ENCODE measurements at places on chromosomes 7 and 10.

DNA sequence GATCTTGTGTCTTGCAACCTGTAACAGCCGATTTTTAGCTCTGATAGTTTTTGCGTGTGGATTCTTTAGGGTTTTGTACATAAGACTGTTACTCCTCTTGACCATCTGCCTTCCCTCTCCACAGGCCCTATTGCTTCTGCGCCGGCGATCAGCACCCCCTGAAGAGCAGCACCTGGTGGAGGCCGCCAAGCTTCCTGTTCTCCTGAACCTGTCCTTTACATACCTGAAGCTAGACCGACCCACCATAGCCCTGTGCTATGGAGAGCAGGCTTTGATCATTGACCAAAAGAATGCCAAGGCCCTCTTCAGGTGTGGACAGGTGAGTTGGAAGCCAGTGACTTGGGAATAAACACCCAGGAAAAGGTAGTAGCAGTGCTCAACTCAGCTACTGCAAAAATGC is 12.6 kb downstream of the FKBP6 start:
- peak; percentile 57 for DNase-seq

- no peak for DNase-seq
Observed at GRCh38 chr10:22335173-22335933, 9.9 kb upstream of the SPAG6 start.

- no peak for DNase-seq
Observed at GRCh38 chr7:4884164-4884563, 648 bp upstream of the RADIL start.

GRCh38 chr10:91520661-91521060 is 110.5 kb downstream of the HECTD2 start:
- DNase-seq = no peak

- no peak for DNase-seq
Observed at GRCh38 chr10:12177642-12178041, 18.0 kb downstream of the NUDT5 start.

- no peak for DNase-seq
Observed at GRCh38 chr10:127909716-127910463, 3.0 kb downstream of the PTPRE start.

DNA sequence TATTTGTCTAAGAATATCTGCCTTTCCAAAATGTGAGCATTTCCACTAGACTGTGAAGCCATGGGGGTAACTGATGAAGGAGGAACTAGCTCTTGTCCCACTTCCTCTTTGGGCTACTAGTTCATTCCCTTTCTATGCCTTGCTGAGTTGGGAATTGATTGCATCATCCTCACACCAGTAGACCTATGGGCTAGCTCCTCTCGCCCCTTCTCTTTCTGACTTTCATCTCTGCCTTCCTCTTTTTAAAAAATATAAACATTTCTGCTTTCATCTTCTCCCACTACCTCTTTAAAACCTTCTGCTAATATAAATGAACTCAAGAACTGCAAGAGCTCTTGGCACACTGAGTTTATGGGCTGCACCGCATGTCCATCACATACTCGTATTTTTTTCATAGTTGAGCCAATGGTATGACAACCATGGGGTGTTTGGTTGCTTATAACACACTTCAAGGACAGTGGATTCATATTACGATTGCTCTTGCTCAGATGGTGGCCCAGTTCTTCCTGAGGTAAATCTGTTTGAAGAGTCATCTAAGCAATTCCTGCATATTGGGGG is 182.0 kb downstream of the REEP3 start:
- peak; percentile 59 for DNase-seq

DNA sequence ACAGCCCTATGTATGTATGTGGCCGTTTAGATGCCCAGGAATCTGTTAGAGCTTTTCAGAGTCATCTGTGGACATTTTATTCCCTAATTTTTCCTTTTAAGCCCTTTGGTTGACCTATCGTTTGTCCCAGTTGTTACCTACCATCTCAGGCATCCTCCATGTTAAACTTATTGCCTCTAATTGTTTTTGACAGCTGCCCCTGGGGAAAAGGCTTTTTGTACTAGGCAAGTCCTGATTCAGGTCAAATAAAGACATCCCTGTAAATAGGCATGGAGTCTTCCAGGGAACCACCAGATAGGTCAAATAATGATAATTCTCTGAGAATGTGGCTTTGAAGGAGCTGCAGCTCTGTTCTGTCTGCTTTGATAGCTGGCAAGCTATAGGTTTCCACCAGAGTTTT is 87.7 kb upstream of the CYP26C1 start:
- DNase-seq = no peak

GRCh38 chr10:90788968-90789367 is 68.9 kb downstream of the HTR7 start:
- no peak for DNase-seq

DNA sequence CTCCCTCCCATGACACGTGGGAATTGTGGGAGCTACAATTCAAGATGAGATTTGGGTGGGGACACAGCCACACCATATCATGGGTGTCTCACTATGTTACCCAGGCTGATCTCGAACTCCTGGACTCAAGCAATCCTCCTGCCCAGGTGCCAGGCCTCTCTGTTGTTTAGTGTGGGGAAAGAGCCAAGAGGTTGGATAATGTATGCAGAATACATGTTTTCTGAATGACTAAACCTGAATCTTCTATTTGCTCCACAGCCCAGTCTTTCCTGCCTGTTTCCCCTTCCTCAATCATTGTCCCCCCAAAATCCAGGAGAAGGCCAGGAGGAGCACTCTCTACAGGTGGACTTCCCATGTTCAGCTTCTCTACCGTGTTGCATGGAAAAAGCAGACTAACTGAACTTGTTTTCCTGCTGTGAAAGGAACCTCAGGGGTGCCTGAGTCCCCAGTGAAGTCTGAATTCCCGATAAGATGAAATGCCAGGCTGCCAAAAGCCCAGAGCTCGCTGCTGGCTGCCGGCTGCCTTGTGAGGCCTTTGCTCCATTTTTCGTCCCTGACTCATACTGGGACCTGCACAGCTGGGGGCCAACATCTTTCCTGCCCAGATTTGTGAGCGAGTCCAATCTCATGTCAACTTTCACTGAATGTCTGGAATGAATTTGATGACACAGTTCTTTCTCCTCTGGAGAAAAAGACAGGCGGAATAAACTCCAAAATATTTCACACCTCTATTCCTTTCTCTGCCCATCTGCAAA is 588.0 kb downstream of the CALN1 start:
- no peak for DNase-seq

DNA sequence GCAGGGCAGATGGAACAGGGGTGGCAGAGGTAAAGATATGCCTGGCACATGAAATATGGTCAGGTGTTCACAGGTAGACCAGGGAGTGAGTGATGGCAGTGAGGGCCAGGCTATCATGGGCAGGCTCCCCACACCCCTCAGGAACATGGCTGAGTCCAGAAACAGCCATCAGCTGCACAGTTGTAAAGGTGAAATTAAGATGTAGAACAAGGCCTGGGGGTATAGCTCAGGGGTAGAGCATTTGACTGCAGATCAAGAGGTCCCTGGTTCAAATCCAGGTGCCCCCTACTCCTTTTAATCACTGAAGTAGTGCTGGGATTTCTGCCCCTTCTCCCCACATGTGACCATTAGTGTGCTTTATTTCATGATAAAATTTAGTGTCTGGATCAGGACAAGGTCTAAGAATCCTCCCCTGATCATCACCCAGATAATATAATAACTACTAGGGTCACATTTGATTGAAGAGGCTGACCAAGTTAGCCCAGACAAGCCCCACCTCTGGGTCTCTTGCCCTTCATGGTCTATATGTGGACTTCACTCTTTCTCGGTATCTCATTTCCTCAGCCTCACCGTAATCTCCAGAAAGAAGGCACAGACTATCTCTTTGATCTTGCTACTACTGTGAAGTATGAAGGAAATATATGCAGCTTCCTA is 69.0 kb downstream of the ZNF783 start:
- no peak for DNase-seq
